ENCODE measurements at places on chromosomes 6 and 20. TPM values are rescaled to one million over a fixed set of nuclear protein-coding genes. Genes with fewer than 3 reads are reported as not detected.

GRCh38 chr6:84089081-84089480 is 55.5 kb downstream of the MRAP2 start:
- DNase-seq, result no peak

GRCh38 chr6:25232479-25232878 is 46.7 kb upstream of the CARMIL1 start:
- peak; percentile 75 for DNase-seq

DNA sequence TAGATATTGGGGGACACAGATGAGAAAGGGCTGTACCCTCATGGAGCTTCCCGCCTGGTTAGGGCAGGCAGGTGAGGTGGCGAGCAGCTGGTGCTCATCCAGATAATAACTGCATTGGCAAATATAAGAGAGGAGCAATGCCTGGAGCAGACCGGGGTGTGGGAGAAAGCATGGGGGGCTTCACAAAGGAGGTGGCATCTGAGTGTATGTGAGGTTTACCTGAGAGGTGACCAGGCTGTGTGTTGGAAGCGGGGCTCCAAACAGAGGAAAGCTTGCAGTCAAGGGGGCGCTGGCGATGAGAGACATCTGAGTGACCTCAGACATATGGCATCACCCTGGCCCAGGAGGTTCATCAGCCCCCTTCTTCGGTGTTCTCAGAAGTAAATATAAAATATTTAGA is 72.1 kb upstream of the PMEPA1 start:
- DNase-seq, result no peak

DNA sequence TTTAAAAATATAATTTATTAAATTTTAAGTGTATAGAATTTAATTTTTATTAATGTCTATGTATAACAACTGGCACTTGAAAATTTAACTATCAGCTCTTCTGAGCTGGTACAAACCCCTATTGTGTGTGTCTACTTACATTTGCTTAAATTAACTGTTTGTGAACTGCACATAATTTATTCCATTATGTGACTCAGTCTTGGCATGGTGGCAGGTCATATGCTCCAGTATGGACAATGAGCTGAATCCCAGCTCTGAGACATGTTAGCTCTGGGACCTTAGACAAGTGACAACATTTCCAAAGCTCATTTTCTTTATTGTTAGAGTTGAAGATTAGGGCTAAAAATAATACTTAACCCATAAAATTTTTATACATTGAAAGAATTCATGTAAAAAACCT is 526.1 kb upstream of the MARCKS start:
- DNase-seq, result no peak

DNA sequence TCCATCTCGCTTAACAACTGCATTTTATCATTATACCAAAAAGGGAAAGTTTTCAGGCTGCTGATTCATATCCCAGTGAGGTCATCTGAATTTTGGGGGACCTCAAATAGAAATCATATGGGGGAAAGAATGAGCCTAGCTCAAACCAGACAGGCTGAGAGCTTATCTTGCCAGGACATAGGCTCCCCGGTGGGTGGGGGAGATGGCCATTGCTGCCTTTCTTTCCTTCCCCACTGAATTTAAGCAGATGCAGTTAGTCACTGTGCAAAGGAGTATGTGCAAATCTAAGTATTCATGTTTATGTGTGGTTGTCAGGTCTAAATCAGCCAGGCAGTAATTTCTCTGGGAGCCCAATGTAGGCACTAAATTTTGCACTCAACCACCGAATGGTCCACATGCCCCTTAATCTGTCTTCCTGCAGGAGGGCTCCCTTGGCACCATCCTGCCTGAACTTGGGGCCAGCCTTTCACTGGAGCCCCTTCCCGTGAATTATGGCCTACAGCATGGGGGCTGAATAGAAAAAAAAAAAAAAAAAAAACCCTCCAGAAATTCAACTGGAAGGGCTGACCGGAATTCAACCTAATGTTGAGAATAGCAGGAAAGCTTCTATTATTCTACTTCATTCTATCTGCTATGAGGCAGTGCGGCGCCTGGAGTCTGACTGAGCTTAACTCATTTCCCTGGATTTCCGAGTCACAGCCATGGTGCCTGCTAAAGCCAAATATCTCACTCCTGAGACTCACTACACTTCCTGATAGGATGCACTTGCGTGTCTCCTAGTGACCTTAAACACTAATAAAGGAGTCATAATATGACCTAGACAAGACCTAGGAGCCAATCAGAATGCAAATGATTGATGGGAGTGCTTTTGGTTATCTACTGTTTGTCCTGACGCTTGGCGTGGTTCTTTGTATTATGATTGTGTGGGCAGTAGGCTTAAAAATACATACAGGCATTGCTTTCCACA is 161.5 kb upstream of the HEY2 start:
- no peak for DNase-seq

The MEI4 gene
- polyA plus RNA-seq, result 0.21 TPM
